HS-5 (cell line): ENCODE measurements at places on chromosomes 11 and 22.
A peak's percentile ranks its signal among the peaks of the same experiment; 100 is the strongest.

DNA sequence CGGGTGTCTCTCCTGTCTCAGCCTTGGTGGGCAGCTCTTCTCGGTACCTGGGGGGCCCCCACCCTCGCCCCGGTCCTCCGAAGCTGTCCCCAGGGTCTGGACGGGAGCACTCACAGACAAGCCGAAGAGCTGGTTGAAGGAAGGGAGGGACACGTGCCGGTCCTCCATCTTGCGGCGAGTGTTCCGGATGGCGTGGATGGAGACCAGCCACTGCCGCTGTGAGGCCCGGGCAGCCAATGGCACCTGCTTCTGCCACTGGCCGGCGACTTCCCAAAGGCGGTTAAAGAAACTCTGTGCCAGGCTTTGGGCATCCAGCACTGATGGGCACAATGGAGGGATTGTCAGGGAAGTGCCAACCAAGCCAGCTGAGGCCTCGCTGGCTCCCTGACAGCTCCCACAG, 18.7 kb downstream of the PPM1F start:
- DNase-seq = no peak

DNA sequence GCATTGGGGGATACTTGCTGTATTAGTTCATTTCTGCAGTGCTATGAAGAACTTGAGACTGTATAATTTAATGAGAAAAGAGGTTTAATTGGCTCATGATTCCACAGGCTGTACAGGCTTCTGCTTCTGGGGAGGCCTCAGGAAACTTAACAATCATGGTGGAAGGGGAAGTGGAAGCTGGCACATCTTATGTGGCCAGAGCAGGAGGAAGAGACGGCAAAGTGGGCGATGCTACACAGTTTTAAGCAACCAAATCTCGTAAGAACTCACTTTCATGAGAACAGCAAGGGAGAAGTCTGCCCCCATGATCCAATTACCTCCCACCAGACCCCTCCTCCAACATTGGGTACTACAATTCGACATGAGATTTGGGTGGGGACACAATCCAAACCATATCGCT, 55.1 kb downstream of the TMPRSS5 start:
- no peak for DNase-seq

- DNase-seq = no peak
Observed at GRCh38 chr11:131481303-131481702, 110.9 kb downstream of the NTM start.

GRCh38 chr22:22817468-22818201, 70.0 kb upstream of the IGLL5 start:
- no peak for DNase-seq

DNA sequence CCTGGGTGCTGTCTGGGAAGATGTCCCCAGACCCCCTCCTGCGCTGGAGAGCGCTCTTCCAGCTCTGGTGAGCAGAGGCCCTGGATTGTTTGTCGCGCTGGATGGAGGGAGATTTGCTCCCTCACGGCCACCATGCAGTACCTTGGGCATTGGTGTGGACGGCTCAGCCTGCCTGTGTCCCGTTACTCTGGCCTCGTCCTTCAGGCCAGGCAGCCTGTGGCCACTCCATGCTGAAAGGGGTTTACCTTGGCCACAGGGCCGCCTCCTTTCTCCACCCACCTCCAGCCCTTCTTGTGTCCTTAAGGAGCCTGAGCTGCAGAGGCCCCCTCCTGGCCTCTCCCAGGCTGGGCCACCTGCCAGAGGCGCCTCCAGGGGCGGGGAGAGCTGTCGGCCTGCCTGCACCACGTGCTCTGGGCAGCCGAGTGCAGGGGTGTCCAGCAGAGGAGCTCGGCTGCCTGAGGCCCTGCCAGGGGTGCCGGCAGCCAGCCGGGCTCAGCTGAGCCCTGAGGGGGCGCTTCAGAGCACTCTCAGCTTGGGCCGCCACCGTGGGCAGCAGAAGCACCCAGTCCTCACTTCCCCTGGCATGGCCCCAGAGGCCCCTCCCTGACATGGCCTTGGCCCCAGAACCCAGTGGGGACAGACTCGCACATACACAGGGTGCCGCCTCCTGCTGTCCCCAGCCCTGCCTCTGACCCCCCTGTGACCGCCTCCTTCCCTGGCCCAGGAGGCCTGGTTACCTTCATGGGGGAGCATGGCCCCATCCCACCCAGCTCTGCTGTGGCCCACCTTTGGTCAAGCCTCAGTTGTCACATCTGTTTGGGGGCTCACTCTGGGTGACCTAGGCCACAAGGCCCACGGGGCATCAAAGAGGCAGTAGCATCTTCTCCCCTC, 3.4 kb downstream of the CCND1 start:
- no peak for DNase-seq

DNA sequence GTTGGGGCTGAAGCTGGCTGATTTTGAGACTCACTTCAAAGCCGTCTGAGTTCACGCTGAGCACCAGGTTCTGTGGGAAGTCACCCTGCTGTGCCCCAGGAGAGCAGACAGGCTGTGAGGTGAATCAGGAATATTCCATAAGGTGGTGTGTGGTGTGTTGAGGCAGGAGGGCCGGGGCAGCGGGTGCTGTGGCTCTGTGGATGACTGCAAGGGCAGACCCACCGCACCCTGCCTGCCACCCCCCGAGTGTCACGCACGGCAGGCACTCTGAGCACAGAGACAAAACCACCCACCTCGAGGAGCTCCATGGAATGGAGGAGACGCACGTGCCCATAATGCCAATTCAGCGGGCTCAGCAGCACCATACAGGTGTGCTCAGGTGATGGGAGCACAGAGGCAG, 147.8 kb downstream of the PKNOX2 start:
- DNase-seq = no peak

DNA sequence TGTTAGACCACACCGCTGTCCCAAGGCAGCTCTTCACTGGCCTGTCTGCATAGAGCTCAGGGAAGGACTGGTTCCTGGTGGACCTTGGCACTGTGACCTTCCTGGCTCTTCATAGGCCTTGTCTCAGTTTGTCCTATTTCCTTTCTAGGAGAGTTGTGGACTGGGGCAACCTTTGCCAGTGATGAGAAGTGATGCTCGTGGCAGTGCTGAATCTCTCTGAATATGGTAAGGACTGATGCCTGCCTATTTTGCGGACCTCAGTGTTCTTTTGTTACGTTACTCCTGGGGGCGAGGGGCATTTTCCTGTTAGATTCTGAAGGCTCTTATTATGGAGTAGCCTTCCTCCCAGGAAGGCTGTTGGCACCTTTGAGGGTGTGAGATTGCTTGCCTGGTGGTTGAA, 24.2 kb downstream of the CABIN1 start:
- DNase-seq = no peak

- no peak for DNase-seq
Observed at GRCh38 chr11:113992459-113993110, 17.7 kb downstream of the HTR3A start.

- peak; percentile 15 for DNase-seq
Observed at GRCh38 chr11:80929031-80929805, 1488.4 kb upstream of the TENM4 start.

GRCh38 chr22:31096657-31097279, 10.6 kb downstream of the SELENOM start:
- DNase-seq = no peak

GRCh38 chr11:94046796-94047195, 25.6 kb downstream of the HEPHL1 start:
- no peak for DNase-seq

DNA sequence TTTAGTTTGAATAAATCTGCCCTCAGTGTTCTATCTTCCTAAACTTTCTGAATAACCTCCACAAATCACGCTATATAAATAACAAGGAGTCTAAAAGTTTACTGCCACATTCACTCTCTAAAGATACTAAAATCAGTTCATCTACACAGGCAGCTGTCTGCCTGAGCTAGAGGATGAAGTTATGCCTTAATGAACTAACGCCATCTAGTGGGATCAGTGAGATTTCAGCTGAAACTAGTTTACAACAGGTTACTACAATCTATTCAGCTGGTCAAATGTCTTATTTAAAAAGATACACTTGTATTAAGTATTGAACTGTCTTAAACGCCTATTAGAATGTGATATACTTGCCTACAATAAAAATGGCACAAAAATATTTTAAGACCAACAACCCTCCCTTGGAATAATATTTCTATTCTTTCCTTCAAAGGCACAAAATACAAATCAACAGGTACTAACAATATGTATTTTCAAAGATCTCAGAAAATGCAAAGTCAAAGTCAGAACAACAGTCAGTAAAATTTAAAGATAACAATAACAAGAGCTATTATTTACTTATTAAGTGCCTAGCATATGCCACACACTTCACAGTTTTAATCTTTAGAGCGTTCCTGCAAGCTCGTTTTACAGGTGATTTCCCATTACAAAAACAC, 84.1 kb downstream of the LARGE2 start:
- DNase-seq = peak; percentile 48

DNA sequence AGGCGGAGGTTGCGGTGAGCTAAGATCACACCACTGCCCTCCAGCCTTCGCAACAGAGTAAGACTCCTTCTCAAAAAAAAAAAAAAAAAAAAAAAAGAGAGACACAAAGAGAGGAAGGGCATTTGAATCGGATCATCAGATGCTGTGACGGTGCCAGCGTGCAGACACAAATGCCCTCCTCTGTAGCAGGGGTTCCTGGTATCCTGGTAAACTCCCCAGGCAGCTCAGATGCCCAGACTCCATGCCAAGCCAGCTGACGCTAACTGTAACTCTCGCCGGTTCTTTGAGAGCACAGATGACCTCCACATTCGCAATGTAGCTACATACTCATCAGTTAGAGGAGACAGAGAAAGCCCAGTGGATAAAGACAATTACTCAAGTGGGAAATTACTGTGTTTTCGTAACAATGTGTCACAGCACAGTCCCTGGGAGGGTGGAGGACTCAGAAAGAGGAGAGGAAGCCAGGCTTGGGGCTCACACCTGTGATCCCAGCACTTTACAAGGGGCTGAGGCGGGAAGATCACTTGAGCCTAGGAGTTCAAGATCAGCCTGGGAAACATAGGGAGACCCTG, 153.1 kb downstream of the BRD1 start:
- DNase-seq = no peak

GRCh38 chr11:112226831-112227401, 688 bp downstream of the PTS start:
- DNase-seq = no peak

DNA sequence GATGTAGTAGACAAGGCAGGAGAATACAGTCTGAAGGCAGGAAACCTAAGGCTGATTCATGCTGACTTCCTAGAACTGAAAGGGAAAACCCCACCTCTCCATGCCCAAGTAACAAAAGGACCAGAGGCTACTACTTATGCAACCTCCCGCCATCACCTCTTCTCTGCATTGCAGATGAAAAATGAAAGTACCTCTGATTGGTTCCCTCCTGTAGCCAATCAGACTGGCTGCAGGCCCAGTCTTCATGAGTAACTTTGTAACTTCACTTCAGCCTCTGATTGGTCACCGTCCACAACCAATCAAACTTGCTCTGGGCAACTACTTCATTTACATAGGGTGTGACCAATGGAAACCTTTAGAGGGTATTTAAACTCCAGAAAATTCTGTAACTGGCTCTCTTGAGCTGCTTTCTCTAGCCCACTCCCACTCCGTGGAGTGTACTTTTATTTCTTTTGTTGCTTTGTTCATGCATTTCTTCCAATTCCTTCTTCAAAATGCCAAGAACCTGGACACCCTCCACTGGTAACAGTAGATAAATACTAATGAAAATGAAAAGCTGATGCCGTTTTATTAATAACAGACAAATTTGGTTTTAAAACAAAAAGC, 5.2 kb upstream of the MAP6 start:
- DNase-seq = peak; percentile 54

- no peak for DNase-seq
Observed at GRCh38 chr11:8773916-8774539, 91.4 kb downstream of the RPL27A start.

GRCh38 chr11:27179334-27179733, 138.7 kb downstream of the BBOX1 start:
- no peak for DNase-seq

- peak; percentile 96 for DNase-seq
Observed at GRCh38 chr11:30128269-30128932, 102.4 kb upstream of the FSHB start.

GRCh38 chr11:69493931-69494821, 12.7 kb downstream of the LINC01488 start:
- no peak for DNase-seq

GRCh38 chr11:15800111-15800800, 556.1 kb downstream of the SOX6 start:
- peak; percentile 55 for DNase-seq

DNA sequence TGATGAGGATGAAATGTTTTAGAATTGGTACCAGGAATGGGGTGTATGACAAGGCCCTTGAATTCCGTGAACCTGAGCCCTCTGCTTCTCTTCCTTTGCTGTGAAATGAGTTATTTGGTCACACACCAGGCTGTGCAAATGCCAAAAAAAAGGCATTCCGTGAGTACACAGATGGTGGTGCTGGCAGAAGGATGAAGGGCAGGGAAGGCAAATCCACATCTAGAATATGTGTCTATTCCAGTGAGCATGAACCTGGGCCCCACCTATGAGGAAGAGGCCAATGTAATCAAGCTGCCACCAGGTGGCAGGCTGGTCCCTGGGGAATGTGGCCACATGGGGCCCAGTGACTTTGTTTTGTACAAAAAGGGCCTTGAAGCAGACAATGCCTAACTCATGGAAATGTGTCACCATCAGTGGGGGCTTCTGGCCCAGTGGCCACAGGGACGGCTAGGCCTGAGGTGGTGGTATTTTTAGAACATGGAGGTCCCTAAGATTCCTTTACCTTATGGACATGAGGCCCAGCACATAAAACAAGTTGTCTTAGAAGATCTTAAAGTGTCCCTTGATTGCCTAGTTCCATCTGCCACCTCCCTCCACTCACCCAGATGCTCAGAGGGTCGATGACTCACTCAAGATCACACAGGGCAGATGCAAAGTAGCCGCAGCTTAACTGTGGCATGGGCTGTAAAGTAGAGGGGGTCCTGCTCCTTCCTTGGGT, 3.9 kb upstream of the RNF215 start:
- DNase-seq = peak; percentile 30
